Activated CD4-positive, alpha-beta T cell treated with anti-CD3 and anti-CD28 coated beads for 4 hours (primary cell): ENCODE measurements at places on chromosomes 16 and 17.

GRCh38 chr17:80737106-80738019 is 192.7 kb downstream of the RPTOR start:
- no peak for DNase-seq

- DNase-seq, result no peak
Observed at GRCh38 chr16:15671530-15672117, 21.6 kb downstream of the NDE1 start.

- no peak for DNase-seq
Observed at GRCh38 chr16:27301236-27301861, 12.4 kb upstream of the IL4R start.

DNA sequence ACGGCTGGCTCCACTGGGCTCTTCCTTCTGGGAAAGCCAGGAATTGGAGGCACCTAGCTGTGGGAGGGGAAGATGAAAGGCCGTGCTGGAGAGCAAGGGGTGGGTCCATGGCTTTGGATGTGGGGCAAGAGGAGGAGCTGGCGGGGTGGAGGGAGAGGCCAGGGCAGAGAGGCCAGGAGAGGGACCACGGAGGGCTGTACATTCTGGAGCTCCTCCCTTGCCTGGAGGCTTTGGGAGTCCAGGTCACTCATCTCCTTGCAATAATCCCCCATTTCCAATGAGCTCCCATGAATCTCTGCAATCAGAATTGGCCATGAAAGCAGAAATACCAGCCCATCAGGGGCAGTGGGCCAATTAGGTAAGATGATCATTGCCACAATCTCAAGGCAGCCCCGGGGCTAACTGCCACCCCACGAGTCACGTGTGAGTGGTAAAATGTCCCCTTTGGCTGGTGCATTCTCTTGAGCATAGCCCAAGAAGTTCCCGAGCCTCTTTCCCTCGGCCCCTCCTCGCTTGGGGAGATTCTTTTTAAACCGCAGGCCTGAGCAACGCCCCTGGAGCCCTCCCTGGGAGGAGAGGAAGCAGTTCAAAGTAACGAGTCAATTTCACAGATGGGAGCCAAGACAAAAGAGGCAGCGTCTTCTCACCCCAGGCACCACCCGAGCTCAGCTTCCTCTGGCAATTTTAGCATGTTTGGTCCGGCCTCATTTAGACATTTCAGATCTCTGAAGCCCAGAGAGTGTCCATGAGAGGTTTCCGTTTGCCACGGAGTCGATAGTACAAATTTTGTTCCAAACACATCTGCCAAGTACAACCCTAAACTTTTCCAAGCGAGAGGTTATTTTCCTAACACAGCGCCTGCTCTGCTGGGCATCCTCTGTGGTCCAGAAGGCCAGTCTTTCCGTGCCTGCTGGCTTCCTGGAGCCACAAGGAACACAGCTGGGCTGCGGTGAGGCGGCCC is 13.4 kb downstream of the RTN4RL1 start:
- no peak for DNase-seq

DNA sequence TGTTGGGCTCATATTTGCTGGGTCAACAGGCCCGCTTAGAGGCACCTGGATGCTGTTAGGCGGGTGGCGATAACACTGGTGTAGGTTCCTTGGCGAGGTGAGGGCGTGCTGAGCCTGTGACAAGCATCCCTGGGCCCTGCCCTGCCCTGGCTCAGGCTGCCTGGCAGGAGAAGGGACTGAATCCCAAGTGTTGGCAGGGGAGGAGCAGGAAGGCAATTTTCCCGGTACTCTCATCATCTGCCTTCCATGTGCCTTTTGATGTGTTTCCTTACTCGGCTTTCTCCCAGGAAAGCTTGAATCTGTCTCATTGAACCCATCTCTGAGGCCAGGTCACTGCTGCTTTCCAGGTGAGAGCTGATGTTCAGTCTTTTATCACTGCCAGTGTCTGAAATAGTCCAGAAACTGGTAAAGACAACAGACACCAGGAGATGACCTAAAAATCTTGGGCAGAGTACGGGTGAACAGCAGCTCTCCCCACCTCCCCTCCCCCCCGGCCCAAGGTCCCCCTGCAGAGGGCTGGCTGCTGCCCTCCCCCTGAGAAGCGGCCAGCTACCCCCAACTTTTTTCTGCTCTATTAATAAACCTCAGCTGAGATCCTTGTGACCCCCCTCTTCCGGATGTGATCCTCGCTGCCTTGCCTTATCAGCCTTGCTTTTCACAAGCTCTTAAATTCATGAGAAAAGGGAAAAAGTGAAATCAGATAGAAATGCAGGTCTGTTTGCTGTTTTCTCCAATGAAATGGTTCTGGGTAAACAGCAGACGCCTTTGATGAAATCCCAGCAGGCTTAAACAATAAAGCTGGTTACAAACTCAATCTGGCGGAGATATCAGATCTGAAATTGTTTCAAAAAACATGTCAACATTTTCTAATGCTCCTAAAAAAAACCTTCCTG is 29.0 kb downstream of the RTN4RL1 start:
- no peak for DNase-seq

GRCh38 chr16:15440852-15441251 is 6.5 kb downstream of the BMERB1 start:
- no peak for DNase-seq

GRCh38 chr16:5900046-5900445 is 802.5 kb upstream of the EEF2KMT start:
- DNase-seq, result no peak

- no peak for DNase-seq
Observed at GRCh38 chr17:77128896-77129567, 11.7 kb upstream of the SEC14L1 start.

GRCh38 chr16:89039756-89040155 is 53.9 kb upstream of the ACSF3 start:
- DNase-seq, result no peak

DNA sequence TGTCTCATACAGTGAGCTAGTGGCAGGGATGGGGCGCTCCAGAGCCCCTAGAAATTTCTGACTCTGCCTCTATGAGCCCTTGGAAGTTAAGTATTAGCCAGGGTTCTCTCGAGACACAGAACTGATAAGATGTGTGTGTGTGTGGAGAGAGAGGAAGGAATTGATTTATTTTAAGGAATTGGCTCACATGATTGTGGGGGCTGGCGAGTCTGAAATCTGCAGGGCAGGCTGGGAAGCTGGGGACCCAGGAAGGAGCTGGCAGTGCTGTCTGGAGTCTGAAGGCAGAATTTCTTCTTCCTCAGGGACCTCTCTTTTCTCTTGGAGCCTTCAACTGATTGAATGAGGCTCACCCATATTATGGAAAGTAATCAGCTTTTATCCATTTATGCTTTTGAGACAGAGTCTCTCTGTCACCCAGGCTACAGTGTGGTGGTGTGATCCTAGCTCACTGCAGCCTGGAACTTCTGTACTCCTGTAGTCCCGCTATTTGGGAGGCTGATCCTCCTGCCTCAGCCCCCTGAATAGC is 16.8 kb downstream of the LRRC75A start:
- no peak for DNase-seq

DNA sequence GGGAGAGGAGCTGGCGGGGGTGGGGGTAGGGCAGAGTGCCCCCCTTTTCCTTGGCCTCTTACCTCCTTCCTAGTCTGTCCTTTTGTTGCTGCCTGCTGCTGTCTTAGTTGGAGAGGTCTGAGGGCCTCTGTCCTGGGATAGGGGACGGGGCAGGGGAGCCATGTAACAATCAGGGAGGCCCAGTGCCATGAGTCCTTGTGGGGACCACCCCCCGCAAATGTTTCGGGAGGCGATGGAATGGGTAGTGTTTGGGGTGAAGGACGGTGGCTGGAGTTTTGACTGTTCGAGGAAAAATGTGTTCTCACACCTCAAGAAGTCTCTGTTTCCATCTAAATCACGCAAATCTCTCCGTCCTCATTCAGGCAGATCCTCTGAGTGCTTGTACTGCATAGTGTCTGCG is 99.0 kb downstream of the OR1D5 start:
- DNase-seq, result no peak
